Lung microvascular endothelial cell (primary cell): ENCODE measurements at places on chromosomes 12 and 14.

DNA sequence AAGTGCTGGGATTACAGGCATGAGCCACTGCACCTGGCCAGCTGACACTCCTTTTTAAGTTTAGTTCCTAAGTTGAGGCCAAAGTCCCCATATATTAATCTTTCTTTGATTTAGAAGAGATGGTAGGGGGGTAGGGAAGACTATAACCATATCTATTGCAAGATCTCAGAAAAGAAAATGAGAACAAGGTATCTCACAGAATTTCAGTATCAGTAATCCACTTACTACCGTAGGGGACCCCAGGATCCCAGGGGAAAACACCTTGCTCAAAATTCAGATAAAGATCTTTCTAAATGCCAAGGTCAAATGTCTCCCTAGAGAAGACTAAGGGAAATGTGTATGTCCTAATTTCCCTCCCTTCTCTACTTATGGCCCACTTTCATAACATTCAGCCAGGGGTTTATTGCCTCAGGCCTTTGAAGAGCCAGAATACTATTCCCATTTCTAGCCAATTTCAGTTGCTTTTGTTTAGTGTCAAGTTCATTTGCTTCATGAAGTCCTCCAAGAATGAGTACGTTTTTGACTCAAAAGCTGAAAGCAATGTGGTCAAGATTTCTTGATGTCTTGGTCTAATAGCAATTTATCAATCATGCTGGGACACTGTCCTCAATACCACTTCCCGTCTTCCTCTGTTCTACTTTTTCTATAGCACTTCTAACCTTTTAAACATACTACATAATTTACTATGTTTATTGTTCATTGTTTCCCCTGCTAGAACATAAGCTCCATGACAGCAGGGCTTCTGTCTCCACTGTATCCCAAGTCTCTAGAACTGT lies 86.3 kb downstream of the DCAF5 start:
- no peak for DNase-seq

DNA sequence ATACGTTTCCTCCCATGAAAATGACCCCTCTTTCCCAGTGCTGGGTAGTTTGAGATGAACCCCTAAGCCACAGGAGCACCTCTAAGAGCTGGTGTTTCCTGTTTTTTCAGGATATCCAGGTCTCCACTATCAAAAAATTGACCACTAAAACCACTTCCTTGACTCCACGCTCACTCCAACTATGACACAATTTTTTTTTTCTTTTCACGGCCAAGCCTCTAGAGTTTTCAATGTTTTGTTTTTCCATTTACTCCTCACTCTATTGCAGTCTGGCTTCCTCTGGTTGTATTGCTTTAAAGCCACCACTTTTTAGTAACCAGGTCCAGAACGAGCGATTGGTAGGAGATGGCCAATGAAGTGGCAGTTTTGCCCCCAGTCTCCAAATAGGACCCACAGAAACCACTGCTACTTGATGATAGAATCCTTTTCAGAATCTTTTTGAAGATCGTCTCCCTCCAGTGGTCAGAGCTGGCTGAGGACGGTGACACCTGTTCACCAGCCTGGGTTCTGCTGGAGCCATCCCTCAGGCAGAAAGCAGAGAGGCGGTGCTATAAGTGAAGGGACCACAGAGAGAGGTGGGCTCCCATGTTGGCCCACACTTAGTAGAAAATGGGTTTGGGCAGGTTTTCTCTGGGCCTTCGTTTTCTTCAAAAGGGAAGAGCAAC lies 454.4 kb downstream of the VRK1 start:
- no peak for DNase-seq

GRCh38 chr12:111121840-111122239 lies 201.5 kb upstream of the MYL2 start:
- DNase-seq, result no peak

- peak; percentile 66 for DNase-seq
These were observed 848 bp downstream of the CTDSP2 start for GRCh38 chr12:57845478-57846284.

DNA sequence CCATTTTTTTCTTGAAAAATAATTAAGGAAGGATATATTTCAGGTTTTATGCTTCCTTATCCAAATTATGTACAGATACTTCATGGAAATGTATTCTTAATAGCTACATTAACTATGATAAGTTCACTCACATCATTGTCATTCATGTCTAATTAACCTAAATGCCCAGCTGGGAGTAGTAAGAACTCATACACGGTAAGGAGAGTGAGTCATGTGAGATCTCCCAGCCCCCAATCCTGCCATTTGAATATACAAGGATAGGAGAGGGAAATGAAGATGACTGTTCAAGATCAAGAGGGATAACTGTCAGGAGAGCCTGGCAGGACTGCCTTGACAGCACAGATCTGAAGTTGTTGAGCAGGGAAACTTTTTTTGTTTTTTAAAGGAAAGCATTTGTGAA lies 343.4 kb upstream of the USP15 start:
- no peak for DNase-seq

DNA sequence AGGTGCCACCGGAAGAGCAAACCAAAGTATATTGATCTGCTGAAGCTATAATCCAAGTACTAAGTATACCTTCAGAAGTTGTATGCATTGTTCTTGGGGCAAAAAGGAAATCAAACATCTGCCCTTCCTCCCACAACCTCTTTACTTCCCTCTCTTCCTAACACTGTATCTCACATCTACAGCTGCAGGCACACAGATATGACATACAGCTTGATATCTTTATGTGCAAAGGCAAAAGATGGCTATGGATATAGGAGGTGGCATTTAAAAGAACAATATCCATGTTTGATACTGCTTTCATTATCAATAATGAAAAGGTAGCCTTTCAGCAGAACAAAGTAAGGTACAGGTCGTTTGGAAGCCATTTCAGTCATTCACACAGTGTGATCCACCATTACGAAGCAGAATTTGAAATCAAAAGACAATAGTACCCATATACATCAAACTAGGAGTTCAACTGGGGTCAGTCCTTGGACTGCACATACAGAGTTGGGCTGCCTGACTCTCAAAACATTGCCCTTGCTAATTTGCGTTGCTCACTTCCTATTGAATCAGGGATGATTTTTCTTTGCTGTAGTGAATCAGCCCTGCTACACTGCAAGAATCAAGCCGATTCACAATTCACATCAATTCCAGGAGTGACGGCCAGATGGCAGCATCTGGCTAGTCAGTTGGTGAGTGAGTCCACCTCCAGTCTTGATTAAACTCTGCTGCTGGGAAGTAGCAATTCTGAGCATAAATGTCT lies 8.9 kb downstream of the ANG start:
- peak; percentile 84 for DNase-seq

DNA sequence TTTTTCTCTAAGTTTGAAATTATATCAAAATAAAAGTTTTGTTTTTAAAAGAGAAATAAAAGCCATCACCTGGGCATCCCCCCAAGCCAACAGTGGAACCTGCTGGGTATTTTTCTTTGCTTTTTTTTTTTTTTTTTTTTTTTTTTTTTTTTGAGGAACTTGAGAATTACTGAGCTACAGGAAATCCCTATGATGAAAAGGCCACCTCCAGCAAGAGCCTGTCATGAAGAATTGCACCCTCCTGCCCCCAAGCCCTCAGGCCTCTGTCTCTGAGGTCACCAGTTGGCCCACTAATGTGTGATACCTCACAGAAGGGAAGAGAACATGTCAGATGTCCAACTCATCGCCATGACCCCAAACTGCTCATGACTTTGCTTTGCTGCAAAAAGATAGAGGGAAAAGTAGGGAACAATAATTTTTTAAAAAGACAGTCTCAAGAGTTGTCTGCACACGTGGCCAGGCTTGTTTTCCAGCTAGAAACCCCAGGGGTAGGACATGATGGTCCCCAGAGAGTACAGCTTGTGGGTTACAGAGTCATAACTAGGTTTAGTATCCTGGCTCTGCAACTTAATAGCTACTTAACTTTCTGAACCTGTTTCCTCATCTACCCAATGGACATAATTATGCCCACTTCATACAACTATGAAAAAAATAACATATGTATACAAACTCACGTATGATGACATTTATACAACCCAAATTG lies 124.3 kb upstream of the EGLN3 start:
- no peak for DNase-seq

DNA sequence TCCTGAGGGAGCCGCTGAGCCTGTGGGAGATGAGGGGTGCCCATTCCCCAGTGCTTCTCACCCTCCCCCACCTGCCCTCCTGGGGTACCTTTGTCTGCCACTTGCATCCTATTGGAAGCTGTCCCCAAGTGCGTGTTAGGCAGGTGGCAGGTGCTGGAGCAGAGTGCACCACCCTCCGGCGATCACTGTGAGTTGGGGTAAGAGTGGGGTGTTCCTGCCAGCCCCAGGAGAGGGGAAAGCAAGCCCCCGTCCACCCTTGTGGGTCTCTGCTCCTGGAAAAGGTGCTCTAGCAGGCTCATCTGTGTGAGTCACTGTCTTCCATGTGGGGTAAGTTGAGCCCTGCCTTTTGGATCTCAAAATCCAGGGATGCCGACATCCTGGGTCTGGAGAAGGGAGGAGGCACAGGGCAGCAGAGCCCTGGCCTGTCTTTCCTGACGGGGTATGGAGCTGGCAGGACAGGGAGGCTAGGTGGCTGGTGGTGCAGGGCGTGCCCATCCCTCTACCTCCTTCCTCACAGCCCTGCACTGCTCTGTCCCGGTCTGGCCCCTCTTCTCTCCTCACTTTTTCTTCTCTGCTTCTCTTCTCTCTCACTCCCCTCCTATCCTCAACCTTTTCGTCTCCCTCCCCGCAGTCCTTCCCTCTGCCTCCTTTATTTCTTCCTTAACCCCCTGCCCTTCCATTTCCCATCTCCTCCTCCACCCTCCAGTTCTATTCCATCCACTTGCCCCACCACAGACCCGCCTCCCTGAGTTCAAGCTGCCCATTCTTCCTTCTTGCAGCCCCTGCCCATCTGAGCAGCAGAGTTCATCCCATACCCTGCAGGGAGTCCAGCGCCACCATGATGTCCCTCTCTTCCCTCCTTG lies 20.1 kb upstream of the KRT7 start:
- no peak for DNase-seq

DNA sequence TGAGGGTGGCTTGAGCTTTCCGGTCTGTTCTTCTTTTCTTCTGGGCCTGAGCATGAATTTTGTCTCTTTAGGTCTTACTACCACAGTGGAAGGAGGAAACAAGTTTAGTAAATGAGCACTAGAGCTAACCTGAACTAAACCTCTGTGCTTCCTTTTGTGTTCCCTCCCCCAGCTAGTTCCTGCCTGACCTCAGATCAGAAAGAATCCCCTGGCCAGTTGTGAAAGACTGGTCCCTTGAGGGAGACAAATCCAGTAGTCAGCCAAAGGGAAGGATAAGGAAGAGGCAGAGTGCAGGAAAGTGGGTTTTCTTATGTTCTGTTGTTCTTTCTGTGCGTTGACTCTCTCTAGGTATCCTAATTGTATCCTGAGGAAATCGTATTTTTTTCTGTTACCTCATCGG lies 17.5 kb downstream of the ZNF664 start:
- peak; percentile 13 for DNase-seq

- DNase-seq, result no peak
These were observed 171.0 kb downstream of the ADGRD1 start for GRCh38 chr12:131124487-131125280.

- DNase-seq, result no peak
These were observed 13.0 kb downstream of the MTA1 start for GRCh38 chr14:105432657-105433056.

DNA sequence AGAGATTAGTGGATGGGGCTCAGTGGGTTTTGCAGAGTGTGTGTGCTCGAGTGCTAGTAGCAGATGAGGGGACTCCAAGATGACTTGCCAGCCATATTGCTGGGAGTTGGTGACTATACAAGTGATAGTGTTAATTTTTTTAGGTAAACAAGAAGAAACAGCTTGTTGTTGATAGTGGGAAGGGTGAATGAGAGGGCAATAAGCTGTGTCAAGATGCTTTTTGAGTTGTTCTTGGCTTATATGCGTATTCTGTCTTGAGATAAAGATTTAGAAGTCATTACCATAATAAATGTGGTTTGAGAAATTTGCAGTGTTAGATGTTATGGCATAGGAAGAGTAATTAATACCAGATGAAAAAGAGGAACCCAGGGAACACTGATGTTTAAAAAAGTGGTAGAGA lies 75.3 kb downstream of the RCOR1 start:
- no peak for DNase-seq

DNA sequence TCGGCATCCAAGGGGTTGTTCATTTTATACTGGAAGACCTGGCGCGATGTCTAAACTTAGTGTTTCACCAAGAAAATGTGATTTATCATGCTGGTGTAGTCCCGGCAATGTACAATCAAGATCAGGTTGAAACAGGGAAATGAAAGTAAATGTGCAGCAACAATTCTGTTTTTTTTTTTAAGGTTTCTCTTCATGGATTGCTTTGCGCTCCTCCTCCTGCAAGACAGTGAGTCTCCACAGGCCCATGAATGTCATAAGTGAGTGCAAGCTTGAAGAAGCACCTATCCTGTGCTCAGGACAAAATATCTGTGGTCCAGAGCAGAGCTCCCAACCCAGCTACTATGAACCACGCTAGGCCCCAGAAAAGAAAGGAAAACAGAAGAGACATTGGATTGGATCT lies 143.4 kb downstream of the KCNK10 start:
- DNase-seq, result no peak

DNA sequence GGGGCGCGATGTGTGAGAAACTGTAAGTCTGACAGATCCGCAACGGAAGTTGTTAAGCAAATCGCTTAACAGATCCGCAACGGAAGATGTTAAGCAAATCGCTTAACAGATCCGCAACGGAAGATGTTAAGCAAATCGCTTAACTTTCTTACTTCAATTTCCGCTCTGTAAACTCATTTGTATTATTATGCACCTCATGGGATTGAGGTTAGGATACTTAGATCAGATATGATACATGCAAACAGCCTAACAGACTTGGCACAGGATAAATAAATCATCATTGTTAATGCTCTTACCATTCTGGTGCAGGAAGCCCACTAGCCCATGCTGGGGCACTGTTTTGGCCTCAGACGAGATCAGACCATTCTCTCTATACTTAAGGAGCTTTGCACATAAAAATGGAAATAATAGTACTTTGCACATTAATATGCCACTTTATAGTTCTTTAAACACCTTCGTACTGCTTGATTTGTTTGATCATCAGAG lies 399 bp downstream of the NCAPD2 start:
- DNase-seq, result peak; percentile 12

DNA sequence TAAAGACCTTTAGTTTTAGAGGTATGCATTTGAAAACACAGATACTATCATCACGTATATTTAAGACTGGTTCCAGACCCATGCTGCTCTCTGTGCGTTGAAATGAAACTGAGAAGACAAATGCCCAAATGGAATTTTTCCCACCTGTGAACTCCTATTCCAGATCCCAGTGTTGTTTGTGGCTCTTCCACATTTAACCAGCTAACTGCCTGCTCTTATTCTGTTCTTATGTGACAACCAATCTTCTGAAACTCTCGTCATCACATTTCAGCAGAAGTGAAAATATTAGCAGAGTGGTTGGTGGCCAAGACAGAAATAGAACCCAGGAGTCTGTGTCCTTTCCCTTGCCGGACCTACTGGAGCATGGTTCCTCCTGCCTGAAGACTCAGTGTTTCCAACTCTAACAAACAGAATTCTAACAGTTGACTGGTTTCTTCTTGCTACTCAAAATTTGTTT lies 460.2 kb downstream of the RAD51B start:
- DNase-seq, result no peak

GRCh38 chr14:27845902-27846301 lies 920.7 kb upstream of the FOXG1 start:
- DNase-seq, result no peak
